ENCODE measurements at places on chromosomes 1 and 21.

- peak; percentile 5 for DNase-seq
- H3K36me3 ChIP-seq, result no peaks in the 10 kb centered on the region
- no peak overlapping the region for H3K4me3 ChIP-seq
- H3K27ac ChIP-seq, result no peak overlapping the region
- no peaks in the 10 kb centered on the region for H3K4me1 ChIP-seq
- peaks cover 5% of the 10 kb centered on the region for H3K27me3 ChIP-seq
Measured at GRCh38 chr1:207603777-207604176, 41.2 kb upstream of the CR1L start.

DNA sequence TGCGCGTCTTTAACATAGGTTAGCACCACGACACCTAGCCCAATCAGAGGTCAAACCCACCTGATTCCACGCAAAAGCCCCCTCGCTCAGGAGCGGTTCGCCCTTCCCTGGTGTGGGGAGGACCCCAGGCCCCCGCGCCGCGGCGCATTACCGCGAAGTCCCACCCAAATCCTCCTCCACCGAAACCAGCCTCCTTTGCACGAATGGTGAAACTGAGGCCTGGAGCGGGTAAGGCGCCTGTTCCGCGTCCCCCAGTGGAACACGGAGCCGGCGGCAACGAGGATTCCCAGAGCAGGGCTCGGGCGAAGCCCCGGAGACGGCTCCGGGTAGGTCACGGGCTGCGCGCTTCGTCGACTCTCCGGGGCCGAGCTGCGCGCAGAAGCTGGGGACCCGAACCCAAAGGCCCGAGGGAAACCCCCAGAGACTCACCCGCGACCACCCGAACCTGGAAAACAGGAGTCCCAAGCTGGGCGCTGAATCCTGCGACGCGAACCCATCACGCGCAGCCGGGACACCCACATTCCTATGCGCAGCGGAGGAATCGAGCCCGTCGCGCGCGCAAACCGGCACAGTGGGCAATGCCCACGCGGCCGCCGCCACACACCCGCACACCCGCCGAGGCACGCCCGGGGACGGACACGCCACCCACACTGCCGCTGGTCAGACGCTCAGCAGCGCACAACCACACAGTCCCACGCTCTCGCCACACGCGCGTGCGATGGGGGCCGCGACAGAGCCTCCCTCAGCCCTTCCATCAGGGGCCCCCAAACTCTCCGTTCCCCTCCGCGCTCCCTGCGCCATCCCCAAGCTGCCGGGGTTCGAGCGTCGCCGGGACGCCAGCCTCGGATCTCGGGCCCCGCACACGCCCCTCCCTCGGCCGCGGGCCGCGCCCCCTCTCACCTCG, 507 bp downstream of the GLIS1 start:
- no peak overlapping the region for H3K27ac ChIP-seq
- peak overlapping the region; percentile 9 for H3K4me3 ChIP-seq
- H3K4me1 ChIP-seq, result peaks cover 11% of the 10 kb centered on the region

DNA sequence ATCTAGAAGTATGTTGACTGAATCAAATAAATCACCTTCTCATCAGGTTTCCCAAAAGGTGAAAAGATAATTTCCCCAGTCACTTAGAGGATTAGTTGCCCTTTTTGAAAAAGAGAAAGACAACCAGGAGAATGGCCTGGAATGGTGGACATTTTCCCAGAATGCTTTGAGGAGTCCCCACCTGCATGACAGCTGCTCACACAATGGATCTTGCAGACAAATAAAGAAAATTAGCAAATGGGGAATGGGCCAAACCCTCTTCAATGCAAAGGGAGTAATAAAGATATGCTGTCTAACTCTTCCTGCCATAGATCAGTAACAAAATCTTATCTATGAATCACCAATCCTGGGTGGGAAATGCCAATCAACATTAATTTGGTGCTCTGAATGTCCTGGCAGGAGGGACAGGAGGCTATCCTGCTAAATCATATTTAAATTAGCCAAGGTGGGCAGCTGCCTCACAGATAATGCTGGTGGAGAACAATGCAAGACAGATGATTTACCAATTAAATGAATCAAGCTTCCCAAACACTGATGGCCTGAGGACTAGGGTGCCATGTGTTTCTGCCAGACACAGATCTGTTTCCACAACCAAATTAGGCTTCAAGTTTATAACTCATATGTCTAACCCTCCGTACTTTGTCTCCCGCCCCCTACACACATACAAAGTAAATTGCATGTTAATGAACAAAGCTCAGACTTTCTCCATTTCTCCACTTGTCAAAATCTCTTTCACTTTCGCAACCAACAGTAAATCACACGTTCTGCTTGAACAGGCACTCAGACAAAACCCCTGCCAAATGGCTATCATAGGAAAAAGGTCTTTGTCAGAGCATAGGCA, 488.0 kb upstream of the PLXNA2 start:
- no peak overlapping the region for H3K4me3 ChIP-seq
- DNase-seq, result peak; percentile 40
- H3K4me1 ChIP-seq, result no peaks in the 10 kb centered on the region
- H3K27me3 ChIP-seq, result no peaks in the 10 kb centered on the region
- no peaks in the 10 kb centered on the region for H3K36me3 ChIP-seq

DNA sequence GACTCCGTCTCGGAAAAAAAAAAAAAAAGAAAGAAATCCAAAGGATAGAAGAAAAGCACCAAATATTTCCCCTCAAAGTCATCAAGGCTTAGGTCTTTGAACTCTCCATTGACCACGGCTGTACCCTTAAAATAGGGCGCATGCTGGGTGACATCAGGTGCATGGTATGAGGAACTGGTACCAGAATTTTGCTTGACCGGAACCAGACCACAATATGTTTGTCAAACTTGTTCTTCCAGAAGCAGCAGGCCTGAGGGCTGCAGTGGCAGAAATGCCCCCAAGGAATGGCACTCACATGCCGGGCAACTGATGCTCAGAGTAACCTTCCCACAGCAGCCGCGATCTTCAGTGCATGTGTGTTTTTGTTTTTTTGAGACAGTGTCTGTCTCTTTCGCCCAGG, 21.0 kb downstream of the RCC1 start:
- H3K4me3 ChIP-seq, result no peak overlapping the region
- DNase-seq, result no peak
- H3K36me3 ChIP-seq, result peaks cover 3% of the 10 kb centered on the region
- H3K27me3 ChIP-seq, result no peaks in the 10 kb centered on the region
- H3K4me1 ChIP-seq, result no peaks in the 10 kb centered on the region

DNA sequence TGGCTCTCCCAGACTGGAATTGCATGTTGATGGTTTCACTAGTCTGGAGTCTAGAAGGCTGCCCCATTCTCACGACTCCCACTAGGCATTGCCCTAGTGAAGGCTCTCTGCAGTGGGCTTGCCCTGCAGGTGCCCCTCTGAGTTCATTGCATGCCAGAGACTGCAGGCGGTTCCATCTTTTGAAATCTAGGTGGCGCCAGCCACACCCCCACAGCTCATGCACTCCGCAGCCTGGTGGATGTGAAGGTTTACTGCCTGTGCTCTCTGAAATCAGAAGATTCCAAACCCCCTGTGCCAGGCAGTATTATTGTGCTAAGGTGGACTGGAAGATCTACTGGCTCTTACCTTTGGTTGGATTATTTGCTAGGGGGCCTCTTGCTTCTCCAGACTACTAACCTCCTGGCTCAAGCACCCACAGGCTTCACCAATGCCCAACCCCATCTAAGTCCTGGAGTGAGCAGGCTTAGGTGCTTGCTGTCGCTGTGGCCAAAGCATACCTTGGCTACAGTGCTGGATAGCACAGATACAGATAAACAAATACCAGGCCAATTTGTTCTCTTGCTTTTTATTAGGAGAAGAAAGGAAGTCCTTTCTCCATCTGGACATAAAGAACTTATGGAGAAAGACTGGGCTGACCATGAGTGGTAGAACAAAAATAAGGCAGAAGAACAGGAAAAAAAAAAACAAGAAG, 83.5 kb upstream of the SIM2 start:
- H3K36me3 ChIP-seq, result no peaks in the 10 kb centered on the region
- no peak for DNase-seq
- peaks cover 10% of the 10 kb centered on the region for H3K27me3 ChIP-seq
- H3K4me1 ChIP-seq, result peaks cover under 1% of the 10 kb centered on the region

GRCh38 chr1:47594627-47595026, 156.8 kb downstream of the FOXD2 start:
- no peaks in the 10 kb centered on the region for H3K4me1 ChIP-seq
- no peak for DNase-seq
- H3K4me3 ChIP-seq, result no peak overlapping the region
- no peaks in the 10 kb centered on the region for H3K36me3 ChIP-seq
- no peak overlapping the region for H3K27ac ChIP-seq

DNA sequence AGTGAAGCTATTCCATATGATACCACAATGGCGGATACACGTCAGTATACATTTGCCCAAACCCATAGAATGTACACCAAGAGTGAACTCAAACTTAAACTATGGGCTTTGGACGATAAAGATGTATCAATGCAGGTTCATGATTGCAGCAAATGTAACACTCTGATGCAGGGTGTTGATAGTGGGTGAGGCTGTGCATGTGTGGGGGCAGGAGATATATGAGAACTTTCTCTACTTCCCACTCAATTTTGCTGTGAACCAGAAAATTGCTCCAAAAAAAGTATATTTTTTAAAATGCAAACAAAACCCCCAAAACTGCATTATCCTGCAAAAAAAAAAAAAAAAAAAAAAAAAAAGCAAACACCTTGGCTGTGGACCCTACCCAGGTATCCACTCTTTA, 3.4 kb downstream of the ATP1A2 start:
- H3K27ac ChIP-seq, result no peak overlapping the region
- no peaks in the 10 kb centered on the region for H3K36me3 ChIP-seq
- no peaks in the 10 kb centered on the region for H3K4me1 ChIP-seq
- no peak for DNase-seq

- DNase-seq, result no peak
- H3K4me3 ChIP-seq, result no peak overlapping the region
- no peaks in the 10 kb centered on the region for H3K27me3 ChIP-seq
Measured at GRCh38 chr1:179121159-179121938, 39.5 kb downstream of the TOR3A start.

- no peaks in the 10 kb centered on the region for H3K4me1 ChIP-seq
- no peak overlapping the region for H3K27ac ChIP-seq
Measured at GRCh38 chr1:231460614-231461013, 38.5 kb upstream of the EGLN1 start.

- no peak overlapping the region for H3K4me3 ChIP-seq
- H3K36me3 ChIP-seq, result no peaks in the 10 kb centered on the region
- no peak overlapping the region for H3K27ac ChIP-seq
- no peaks in the 10 kb centered on the region for H3K27me3 ChIP-seq
- DNase-seq, result no peak
Measured at GRCh38 chr1:181151378-181152326, 63.2 kb downstream of the IER5 start.

GRCh38 chr1:75559800-75560199, 51.1 kb downstream of the SLC44A5 start:
- no peak overlapping the region for H3K27ac ChIP-seq
- no peak overlapping the region for H3K4me3 ChIP-seq
- no peak for DNase-seq
- H3K4me1 ChIP-seq, result peaks cover 5% of the 10 kb centered on the region
- no peaks in the 10 kb centered on the region for H3K27me3 ChIP-seq

All from endothelial cell of umbilical vein (primary cell).